Peyer's patch (tissue), 4 donors: ENCODE measurements at places on chromosomes 2 and 18. TPM values are rescaled to one million over a fixed set of nuclear protein-coding genes. Genes with fewer than 3 reads are reported as not detected.

- no peak for DNase-seq
Measured at GRCh38 chr2:172246649-172247048, 143.9 kb upstream of the DLX2 start.

- DNase-seq, result no peak
Measured at GRCh38 chr18:3086871-3087270, 73.9 kb upstream of the LPIN2 start.

The RAB6C gene
- total RNA-seq, result not detected

DNA sequence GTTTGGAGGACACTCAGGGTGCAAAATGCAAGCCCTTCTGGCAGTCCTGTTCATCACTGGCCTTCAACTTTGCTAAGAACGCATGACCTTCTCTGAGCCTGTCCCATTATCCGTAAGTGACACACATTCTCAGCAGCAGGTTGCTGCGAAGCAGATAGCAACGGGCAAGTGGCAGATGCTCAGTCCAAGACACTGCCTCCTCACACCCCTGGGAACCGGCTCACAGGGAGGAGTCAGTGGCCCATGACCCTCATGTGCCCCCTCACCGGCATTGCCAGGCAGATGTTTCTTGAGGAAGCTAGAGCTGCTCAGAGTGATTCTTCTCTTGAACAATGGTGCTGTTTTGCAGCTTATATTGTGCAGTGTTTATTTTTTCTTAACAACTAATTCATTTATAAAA lies 737.2 kb upstream of the HS6ST1 start:
- DNase-seq, result no peak

DNA sequence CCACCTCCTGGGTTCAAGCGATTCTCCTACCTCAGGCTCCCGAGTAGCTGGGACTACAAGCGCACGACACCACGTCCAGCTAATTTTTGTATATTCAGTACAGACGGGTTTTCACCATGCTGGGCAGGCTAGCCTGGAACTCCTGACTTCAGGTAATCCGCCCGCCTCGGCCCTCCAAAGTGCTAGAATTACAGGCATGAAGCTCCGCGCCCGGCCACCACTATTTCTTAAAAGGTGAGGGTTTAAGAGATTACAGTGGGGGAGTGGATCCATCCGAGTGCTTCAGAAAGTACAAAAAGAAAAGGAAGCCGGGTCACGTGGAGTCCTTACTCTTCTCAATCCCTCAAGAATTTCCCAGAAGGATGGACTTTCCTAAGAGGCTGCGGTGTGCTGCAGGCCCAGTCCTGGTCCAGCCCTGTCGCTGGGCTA lies 146.9 kb downstream of the ANKRD44 start:
- DNase-seq, result no peak

The STEAP3 gene
- 17.2 TPM for total RNA-seq

The OR6B2 gene
- not detected for total RNA-seq
